ENCODE measurements at places on chromosomes 3 and 15.

- DNase-seq, result no peak
Measured at GRCh38 chr3:10421996-10422395, 83.4 kb downstream of the ATP2B2 start.

DNA sequence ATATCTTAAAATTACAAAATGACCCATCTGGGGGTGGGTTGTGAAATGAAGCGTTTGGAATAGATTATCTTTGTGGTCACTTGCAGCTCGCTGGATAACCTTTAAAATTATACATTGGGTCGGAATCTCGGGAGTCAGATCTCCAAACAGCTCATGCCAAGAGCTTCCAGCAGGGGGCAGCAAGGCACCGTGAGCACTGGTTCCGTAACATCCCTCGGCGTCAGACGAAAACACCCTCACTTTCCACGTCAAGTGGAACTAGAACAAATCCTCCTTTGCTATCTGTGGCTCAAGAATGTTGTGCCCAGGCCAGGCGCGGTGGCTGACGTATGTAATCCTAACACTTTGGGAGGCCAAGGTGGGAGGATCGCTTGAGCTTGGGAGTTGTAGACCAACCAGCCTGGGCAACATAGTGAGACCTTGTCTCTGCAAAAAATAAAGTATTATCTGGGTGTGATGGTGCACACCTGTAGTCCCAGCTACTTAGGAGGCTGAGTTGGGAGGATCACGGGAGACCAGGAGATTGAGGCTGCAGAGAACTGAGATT lies 31.1 kb downstream of the UMPS start:
- peak; percentile 75 for DNase-seq

DNA sequence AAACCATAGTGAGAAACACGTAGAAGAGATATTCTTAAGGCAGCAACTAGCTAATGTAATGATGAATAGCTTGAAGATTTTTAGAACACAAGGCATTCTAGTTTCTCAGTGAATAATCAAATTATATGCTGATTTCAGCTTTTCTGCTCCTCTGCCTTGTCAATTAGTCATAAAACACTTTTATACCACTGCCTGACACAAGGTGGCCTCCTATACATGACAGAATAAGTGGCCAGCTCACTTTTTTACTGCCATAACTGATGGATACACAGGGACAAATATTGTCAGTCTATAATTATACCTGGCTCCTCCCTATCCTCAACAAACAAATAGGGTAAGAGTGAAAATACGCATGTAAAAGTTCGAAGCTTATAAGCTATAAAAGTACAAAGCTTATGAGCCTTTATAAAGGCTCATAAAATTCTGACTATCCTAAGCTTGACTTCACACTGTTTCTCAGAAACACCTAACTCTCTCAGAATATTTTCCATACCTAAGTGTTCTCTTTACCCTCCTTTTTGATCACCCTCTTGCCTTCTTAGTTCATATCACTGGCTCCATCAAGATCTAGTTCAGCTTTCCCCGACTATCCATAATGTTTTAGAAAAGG lies 81.6 kb downstream of the HERC1 start:
- peak; percentile 81 for DNase-seq

DNA sequence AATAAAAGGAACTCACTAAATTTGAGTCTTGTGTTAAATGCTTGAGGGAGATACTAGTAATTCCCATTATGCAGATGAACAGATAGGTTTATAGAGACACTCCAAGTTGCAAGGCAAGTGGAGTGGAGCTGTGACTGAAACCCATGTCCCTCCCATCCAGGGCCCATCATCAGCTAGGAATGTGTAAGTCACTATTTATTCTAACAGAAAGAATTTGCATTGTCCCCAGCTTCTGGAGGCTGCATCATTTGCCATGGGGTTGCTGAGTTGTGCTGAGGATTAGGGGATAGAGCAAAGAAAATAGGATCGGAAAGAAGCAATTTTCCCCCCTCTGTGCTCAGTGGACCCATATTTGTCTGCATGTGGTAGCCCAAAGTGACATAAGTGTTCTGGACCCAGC lies 197.4 kb upstream of the RGMA start:
- DNase-seq, result no peak
